Right forelimb (tissue), 1 donor: ENCODE measurements at places on chromosomes 12 and 14.
A peak's percentile ranks its signal among the peaks of the same experiment; 100 is the strongest.

- no peak for DNase-seq
Measured at GRCh38 chr14:35998303-35998702, 172.2 kb downstream of the BRMS1L start.

GRCh38 chr12:480831-481816, 21.4 kb downstream of the B4GALNT3 start:
- peak; percentile 79 for DNase-seq

- DNase-seq, result no peak
Measured at GRCh38 chr14:26846388-26846787, 248.6 kb upstream of the NOVA1 start.

GRCh38 chr12:77108707-77109106, 43.3 kb upstream of the E2F7 start:
- DNase-seq, result no peak

DNA sequence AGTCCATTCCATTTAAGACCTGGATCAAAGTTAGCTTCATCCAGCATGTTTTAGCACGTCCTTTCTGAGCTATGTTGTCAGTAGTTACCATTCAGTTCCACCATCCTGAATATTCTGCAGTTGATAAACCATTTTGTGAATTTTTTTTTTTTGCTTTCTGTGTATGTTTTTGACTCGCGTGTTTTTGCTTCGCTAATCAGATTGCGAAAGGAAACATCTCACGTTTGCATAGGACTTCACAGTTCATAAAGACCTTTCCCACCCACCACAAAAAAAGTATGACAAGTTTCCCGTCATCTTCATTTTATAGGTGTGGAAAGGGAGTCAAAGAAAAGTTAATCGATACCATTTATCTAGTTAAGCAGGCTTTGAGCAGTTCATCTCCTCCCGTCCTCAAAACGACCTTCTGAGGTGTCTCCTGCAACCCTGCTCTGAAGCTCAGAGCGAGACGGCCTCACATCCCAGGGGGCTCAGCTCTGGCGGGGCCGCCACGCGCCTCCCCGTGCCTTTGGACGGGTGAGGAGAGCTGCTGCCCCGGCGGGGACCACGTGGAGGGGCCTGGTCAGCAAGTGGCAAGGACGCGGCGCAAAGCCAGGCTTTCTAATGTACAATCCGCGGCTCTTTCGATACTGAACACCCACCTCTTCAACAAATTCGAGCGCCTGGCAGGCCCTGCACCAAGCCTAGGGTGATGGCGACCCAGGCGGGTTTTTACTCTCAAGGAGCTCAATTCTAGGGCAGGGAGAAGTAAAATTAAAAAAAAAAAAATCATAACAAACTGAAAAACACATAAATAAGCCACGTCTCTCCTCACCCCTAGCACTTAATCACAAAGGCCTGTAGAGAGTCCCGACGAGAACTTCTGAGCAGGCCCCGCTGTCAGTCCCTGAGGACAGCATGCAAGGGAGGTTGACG, 988 bp upstream of the TMEM263 start:
- DNase-seq, result peak; percentile 58

DNA sequence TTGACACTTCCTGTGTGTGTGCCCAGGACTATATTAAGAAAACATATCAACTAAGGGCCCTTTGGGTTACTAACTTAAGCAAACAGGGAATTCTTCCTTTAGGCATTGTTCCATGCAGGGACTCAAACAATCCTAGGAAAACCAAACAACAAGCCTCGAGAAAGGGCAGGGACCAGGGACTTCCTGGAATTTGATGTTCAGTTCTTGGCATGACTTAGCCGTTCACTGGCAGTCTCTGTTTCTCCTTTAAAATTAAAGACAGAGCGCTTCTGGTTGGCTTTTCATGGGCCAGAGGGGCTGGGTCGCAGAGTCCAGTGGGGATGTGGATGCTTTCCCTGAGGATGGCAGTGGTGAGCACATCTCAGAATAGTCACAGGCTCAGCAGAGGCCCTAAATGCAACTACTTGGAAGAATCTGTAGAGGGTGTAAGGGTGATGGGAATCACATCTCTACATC, 35.2 kb downstream of the RNFT2 start:
- DNase-seq, result no peak

GRCh38 chr14:102545461-102546265, 36.1 kb upstream of the ANKRD9 start:
- peak; percentile 68 for DNase-seq

GRCh38 chr14:21455592-21455911, 371 bp downstream of the CHD8 start:
- DNase-seq, result no peak

DNA sequence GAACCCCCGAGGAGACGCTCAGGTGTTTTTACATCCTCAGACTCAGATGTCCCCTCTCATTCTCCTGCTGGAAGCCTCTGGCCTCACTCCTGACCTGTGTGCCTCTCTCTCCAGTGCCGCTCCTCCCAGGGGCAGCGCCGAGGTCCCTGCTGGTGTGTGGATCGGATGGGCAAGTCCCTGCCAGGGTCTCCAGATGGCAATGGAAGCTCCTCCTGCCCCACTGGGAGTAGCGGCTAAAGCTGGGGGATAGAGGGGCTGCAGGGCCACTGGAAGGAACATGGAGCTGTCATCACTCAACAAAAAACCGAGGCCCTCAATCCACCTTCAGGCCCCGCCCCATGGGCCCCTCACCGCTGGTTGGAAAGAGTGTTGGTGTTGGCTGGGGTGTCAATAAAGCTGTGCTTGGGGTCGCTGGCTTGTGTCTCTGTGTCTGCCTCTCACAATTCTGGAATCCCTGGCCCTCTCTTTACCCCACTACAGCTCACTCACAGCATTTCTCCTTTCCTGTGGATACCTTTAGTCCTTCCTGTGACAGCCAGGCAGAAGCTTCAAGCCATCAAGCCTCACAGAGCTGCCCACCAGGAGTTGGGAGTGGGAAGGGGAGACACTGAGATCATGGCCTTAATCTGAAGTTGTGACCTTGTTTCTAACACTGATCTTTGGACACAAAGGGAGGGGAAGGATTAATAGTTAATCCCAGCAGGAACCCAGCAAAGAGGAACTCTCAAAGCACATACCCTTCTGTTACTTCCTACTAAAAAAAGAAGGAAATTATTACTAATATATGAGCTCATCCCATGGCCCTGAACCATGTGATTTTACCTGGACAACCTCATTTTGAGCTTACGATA, 1.1 kb upstream of the SOAT2 start:
- DNase-seq, result no peak

GRCh38 chr12:127496255-127496654, 770.7 kb upstream of the TMEM132C start:
- no peak for DNase-seq

GRCh38 chr12:6336079-6336888, 5.6 kb downstream of the TNFRSF1A start:
- DNase-seq, result peak; percentile 94

GRCh38 chr12:107990325-107990724, 138.8 kb upstream of the WSCD2 start:
- DNase-seq, result no peak

GRCh38 chr12:5200278-5201087, 156.8 kb downstream of the KCNA5 start:
- peak; percentile 70 for DNase-seq

DNA sequence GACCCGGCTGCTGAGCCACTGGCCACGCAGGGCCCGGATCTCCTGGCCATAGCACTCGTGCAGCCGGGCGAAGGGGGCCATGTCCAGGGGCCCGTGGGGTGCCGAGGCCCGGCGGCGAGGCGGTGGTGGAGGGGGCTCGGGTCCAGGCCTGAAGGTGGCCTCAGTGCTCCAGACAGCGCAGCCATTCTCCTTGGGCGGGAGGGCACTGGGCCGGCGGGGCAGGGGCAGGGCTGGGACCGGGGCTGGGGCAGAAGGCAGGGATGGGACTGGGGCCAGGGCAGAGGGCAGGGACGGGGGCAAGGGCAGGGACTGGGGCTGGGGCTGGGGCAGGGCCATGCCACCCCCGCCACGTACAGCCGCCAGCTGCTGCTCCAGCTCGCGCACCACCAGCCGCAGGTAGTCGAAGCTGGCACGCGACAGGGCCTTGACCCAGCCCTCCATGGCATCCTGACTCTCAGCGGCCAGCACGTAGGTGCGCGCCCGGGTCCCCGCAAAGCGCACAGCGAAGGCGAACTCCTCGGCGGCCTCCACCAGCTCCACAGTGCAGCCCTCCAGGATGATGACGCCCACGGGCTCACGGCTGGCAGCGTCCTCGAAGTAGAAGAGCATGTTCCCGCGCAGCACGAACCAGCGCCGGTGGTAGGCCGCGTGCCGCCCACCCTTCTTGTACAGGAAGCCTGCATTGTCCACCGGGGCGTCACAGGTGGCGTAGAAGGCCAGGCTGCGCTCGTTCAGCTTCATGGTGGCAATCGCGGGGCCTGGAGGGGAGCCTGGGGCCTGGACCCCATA, 6.0 kb downstream of the PHETA1 start:
- no peak for DNase-seq

DNA sequence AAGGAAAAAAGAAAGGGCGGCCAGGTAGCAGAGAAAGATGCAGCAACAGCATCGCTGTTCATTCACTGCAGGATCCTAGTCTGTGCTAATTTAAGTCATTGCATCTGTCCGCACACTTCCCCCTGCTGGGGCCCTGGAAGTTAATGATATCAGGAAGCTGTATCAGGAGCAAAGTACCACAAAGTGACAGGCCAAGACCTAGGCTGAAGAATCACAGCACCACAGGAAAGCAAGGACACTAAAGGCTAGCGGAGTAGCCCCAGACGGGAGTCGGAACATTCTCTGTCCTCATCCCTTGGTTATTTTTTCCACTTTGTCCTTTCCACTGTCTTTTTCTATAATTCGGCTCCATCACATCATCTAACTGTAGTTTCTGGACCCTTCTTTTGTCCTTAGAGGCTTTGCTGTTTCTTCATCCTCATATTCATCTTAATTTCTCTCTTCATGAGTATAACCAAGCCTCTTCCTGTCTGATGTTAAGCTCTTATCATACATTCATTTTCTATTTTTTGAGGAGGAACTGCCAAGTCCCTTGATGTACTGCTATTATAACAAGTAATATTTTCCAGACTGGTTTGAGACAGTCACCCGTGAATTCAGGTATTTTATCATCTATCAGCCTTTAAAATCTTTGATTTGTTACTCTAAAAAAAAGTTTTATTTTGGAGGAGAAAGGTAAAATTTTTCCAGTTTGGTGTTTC, 28.3 kb downstream of the DUSP16 start:
- no peak for DNase-seq

GRCh38 chr14:51014086-51014485, 69.8 kb upstream of the PYGL start:
- no peak for DNase-seq

DNA sequence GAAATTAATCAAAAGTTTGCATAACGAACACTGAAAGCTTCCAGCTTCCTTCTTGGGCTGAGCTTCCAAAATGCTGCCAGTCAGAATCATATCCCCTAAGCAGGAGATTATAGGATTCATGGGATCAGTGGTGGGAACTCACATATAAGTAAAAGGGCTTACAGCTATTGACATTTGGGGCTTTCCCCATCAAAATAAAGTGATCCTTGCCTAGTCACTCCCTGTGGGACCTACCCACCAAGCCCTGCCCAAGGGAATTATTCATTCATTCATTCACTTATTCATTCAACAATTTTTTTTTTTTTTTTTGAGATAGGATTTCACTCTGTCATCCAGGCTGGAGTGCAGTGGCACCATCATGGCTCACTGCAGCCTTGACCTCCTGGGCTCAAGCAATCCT, 47.5 kb upstream of the NR1H4 start:
- no peak for DNase-seq

DNA sequence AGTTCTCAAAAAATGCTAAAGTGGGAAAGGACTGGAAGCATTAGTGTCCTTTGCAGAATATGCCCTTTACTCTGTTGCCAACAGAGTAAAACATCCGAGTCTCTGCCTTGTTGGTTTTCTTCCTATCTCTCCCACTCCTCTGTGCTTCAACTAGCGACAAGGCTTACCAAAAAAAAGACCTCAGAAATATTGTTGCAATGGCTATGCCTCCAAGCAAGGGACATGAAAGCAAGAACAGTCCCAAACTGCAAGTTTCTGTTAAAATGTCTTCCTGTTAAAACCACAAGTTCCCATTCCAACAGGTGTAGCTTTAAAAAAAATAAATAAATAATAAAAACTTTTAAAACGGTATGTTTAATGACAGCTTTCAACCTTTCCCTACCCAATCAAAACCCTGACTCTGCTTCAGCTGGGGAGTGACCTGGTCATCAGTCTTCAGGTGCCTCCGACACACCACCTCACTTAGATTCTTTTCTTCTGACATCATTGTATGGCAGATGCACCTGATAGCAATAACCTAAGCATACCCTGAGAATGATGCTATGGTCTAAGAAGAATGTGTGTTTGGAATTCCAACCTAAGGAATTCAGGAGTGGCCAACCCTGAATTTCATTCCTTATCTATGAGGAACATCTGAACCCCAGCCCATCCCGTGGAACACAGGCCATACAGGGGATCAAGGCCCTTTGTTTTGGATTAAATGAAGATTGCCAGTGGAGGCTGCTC, 81.0 kb downstream of the RPS29 start:
- DNase-seq, result no peak

DNA sequence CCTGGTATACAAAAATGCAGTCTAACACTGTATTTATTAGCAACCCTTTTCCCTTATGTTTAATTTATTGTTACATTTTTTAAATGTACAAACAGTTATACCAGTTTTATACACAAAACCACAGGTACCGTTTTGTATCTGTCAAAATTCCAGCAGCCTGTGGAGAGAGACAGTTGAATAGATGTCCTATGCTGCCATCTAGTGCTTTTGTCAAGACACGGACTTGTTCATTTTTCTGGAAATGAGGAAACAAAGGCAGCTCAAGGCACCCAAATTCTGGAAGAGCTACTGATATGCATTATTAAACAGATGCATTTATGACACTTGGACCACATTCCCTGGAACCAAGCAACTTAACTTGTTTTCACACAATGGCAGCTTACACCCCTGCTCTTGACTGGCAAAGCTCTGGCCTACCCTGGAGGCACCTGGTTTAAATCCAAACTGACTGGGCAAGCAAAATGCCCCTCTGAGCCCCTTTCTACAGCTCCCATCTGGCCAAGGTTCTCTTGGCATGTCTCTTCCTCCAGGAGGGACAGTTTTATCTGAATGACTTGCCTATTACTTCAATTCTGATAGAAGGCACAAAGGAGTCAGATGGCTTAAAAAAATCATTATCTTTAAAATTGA, 286.9 kb upstream of the PRKD1 start:
- peak; percentile 46 for DNase-seq

GRCh38 chr12:3697311-3697870, 55.5 kb downstream of the CRACR2A start:
- no peak for DNase-seq

- no peak for DNase-seq
Measured at GRCh38 chr12:26273811-26274210, 78.4 kb downstream of the SSPN start.

GRCh38 chr12:55937981-55938380, 7.0 kb downstream of the DGKA start:
- no peak for DNase-seq

- no peak for DNase-seq
Measured at GRCh38 chr14:56413721-56414120, 165.9 kb upstream of the TMEM260 start.

GRCh38 chr12:22792138-22792537, 167.2 kb downstream of the ETNK1 start:
- DNase-seq, result no peak

DNA sequence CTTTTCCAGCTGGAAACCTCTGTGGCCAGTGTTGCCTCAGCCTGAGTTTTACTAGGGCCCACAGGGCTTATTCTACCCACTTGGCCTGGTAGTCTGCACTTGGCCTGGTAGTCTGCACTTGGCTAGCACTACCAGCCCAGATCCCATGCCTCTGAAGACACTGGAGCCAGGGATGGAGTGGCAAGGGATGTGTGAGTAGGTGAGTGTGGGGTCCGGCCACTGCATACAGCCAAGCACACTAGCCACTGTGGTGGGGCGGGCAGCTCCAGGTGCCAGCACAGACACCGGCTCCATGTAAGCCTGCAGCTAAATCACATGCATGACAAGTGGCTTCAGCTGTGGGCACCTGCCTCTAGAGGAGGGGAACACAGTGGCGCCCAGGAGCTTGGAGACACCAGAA, 63.4 kb upstream of the NAV3 start:
- DNase-seq, result no peak
